ENCODE measurements at places on chromosomes 1 and 21.

- no peak for DNase-seq
These were observed 15.8 kb downstream of the SNX7 start for GRCh38 chr1:98677288-98677687.

DNA sequence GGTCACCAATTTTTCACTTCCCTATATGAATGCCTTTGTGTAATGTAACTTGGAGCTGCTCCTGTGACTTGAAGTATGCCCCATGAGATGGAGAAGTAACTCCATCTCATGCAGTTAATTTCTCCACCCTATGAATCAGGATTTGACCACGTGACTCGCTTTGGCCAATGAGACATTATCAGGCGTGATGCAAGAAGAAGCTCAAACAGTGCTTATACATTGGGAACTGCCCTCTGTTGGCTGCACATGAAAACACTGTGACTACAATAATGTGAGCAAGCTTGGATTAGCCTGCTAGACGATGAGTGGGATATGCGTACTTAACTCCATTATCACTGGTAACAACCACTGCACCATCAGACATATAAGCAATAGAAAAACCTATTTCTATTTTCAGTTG is 684.4 kb downstream of the PLA2G4A start:
- no peak for DNase-seq

DNA sequence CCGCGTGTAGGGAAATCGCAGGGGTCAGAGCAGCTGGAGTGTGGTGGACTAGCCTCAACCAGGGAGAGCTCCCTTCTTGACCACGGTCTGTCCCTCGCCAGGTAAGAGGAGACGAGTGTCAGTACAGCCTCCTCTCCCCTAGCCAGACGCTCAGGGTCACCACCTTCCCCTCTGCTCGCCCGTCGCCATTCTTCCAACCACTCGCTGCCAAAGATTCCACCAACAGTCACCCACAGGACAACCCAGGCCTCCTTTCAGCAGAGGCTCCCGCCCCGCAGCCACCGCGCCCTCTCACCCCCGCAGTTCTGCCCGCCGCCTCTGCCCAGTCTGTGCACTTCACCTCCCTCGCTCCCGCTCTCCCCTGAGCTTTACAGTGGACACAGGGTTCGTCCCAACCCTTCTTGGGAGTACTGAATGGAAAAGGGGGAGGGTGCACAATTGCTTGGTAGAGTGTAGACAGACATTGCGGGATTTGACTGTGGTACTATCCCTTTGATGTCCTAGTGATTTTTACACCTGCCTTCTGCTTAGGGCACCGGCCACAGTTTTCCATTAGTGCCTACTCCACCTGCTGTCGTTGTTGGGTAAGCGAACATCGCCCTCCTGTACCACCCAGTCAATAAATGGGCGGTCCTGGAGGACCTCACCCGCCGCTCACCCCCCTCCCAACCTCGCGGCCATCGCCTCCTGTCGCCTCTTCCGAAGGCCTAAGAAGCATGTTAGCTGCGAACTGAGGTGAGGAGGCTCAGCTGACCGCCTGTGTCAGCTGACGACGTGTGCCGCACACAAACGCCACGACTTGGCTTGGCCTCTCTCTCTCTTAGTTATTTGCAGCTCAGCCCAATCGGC is 9.2 kb upstream of the NBPF11 start:
- DNase-seq, result peak; percentile 65

- DNase-seq, result no peak
These were observed 691 bp upstream of the MPZL1 start for GRCh38 chr1:167720965-167721616.

DNA sequence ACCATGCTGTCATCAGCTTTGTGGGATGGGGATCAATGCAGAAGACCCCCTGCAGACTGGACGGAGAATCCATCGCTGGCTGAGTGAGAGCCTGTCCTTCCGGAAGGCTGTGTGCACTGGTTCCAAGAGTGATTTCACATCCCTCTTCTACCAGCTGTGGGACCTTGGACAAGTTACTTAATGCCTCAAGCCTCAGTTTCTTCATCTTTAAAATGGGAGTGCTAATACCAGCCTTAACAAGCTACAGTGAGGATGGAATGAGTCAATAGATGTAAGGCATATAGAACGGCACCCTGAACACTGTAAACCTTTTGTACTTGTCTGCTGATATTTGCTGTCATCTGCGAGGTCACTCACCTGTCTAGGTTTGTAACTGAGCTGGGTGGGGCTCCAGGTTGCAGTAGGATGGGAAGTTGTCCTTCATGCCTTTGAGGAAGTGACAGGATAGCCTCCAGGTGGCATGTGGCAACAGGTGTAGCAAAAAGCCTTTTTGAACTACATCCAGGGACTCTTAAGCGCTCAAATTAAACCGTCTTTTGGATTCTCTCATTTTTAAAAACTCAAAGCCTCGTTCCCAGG is 27.5 kb downstream of the TMEM51 start:
- DNase-seq, result no peak

- DNase-seq, result no peak
These were observed 538.9 kb downstream of the LMO4 start for GRCh38 chr1:87867626-87868025.

GRCh38 chr1:111441573-111442192 is 7.4 kb downstream of the WDR77 start:
- DNase-seq, result no peak

- DNase-seq, result no peak
These were observed 46.0 kb downstream of the OPTC start for GRCh38 chr1:203539831-203540546.

DNA sequence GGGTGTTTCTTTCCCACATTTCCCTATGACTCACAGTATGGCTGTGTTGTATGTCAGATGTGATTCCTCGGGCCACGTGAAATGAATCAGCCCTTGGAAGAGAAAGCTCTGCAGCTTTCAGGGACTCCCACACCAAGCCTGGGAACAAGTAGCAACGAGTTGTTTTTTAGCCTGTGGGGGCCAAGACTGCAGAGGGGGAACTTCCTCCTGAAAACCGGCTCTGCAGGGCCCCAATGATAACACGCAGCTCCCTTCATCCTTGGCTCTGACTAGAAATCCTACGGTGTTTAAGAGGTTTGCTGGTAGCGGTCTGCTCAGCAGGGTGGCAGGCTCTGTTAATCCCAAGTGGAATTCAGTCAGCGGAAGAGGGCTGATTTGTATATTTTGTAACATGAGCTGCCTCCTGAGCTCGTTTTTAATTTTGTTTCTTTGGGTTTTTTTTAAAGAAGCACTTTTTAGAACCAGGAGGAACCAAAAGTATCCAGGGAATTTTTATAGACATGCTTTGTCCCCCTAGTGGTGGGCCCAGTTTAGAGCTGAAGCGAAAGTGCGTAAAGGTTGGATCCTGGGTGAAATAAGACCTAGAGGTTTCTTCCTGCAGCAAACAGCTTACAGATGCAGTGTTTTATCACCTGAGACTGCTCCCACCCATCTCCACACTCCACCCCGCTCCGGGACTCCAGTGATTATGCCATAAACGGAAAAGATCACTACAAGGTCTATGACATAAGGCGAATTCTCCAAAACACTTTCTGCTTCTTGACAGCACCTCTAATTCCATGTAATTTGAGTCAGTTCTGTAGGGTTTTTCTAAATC is 48.8 kb downstream of the LAMC2 start:
- DNase-seq, result peak; percentile 72

DNA sequence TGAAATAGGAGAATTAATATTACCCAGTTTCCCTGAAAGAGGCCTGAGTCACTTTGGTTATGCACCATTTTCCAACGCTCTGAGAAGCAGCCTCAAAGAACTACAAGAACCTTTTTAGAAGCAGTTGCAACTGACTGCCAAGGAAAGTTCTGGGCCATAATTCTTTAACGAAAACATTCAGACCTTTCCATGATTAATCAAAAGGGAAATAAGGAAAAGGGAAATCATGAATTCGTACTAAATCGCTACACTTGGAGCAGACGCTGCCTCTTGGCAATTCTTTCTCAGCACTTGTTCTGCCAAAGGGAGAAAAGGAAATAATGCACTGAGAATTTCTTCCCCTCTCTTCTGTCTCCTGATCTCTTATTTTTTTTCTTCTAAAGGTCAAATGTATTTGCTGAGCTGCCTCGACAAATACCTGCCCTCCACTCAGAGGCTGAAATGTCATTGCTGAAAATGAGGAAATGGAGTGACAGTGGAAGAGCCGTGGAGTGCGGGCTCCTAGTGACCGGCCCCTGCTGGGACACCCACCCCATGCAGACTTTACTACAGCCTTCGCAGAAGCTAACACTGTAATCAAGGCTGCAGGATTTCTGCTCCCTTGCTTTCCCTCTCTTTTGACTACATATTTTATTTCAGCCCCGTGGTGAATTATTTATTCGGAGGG is 67.9 kb upstream of the GALNT2 start:
- no peak for DNase-seq

- DNase-seq, result peak; percentile 61
These were observed 10.4 kb downstream of the EMC1 start for GRCh38 chr1:19240673-19241538.

DNA sequence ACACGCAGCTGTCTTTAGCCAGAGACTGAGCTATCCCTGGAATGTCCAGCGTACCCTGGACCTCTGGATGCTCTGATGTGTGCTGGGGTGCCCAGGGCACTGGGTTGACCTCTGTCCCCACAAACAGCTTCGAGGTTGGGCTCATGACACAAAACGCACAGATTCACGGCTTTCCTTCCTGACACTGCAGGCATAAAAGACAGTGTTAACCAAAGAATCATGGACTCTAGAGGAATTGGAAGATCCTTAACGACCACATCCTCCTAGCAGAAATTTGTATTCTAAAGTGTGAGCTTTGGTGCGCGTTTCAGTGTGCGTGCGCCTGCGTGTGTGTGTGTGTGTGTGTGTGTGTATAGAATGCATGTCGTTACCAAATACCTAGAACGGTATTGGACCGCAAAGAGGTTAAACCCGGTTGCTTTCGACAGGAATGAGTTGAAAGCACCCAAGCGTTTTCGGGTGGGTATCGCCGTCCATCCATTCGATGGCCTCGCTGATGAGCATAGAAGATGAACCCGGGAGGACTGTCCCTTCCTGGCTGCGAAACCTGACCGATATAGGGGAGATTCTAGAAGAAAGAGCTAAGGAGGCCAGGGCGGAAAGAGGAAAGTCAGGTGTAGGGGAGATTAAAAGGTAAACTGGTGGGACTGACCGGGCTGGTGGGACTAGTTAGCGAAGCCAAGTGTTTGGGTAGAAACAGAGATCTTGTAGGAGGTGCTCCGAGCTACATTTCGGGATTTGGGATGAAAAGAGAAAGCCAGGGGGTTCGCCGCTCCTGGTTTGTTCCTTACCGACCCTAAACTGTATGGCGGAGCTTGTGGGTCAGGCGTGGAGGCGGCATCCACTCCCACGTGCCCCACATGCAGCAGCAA is 6.8 kb upstream of the LHX9 start:
- DNase-seq, result peak; percentile 72

GRCh38 chr1:230170622-230171021 is 103.6 kb downstream of the GALNT2 start:
- no peak for DNase-seq

DNA sequence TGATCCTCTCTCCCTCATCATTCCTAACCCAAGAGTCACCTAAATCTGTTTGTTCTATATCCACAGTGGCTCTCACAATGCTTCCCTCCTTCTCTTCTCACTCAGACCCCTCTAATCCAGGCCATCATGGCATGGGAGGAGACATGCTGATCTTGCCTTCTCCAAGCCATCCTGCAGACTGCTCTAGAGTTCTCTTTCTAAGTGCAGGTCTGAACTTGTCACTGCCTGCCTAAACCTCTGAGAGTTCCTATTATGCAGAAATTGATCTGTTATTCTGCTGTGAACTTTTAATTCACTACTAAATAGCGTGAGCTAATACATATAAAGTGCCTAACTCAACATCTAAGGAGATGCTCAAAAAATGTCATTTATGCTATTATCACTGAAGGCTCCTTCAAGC is 26.8 kb downstream of the LAMC2 start:
- DNase-seq, result no peak

DNA sequence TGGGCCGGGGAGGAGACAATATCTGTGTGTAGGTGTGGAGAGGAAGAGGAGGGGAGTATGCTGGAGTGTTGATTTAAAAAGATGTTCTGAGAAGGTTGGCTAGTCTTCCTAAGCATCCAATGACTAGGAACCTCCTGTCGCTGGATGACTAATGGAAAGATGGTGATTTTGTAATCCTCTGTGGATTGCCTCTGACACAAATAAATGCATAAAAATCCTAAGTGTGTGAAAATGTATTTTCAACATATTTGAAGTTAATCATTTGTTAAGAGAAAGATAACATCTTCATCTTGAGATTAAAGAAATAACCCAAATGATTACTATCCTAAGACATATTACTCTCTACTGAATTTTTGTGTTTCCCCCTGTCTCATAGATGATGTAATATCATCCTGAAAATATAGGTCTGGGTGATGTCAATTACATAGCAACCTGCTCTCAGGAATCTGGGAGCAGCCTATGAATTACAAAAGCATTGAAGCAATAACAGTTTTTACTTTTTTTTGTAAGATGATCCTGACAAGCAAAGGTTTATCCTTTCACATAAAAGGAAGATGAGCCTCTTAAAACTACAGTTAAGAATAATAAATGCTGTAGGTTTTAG is 220.5 kb upstream of the MAP1LC3C start:
- no peak for DNase-seq

GRCh38 chr1:198667186-198667585 is 28.3 kb downstream of the PTPRC start:
- DNase-seq, result no peak
